ENCODE measurements at places on chromosomes 3 and 15. TPM values are rescaled to one million over a fixed set of nuclear protein-coding genes. Genes with fewer than 3 reads are reported as not detected.

The CCR9 gene
- total RNA-seq: 0.31 TPM

The GUCA1C gene
- total RNA-seq: not detected

- no peak for DNase-seq
Observed at GRCh38 chr15:43190178-43190577, 5.0 kb downstream of the CCNDBP1 start.

DNA sequence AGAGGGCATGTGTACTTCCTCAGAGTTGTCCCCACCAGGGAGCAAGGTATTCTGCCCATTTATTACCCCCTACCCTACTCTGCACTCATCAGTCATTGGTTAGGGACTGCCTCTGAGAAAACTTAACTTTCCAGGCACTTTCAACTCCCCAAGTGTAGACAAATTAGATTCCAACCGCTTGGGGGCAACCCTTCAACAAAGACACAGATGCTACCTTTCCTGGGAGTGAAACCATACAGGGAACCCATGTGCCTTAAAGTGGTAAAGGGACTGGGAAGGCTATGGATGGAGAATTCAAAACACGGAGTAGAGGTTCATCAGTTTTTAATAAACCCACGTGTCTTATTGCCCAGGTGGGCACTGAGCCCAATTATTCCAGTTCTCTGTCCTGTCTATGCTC lies 19.4 kb upstream of the UBE2E2 start:
- DNase-seq: no peak

GRCh38 chr15:86765281-86765680 lies 685.6 kb downstream of the AGBL1 start:
- no peak for DNase-seq

Data from sciatic nerve (tissue), 2 donors.